Right lung (tissue), 10 donors: ENCODE measurements at places on chromosomes 3 and 15. TPM values are rescaled to one million over a fixed set of nuclear protein-coding genes. Genes with fewer than 3 reads are reported as not detected.
A peak's percentile ranks its signal among the peaks of the same experiment; 100 is the strongest.

DNA sequence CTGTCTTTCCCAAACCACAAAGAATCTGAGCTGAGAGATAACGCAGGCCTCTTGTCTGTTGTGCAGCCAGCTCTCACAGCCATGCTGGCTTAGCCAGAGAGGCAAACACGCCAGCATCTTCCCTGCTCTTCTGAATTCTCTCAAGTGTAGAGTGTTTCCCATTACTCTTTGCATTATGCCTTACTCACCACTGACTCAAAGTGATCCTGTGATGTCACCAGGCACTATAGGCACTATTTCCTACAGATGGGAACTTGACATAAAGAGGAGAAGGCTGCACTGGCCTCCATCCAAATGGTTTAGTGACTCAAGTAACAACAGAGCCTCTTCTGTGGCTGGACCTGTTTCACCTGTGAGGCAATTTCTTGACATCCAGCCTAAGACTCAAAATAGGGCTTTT is 44.4 kb downstream of the PDZRN3 start:
- peak; percentile 56 for DNase-seq

DNA sequence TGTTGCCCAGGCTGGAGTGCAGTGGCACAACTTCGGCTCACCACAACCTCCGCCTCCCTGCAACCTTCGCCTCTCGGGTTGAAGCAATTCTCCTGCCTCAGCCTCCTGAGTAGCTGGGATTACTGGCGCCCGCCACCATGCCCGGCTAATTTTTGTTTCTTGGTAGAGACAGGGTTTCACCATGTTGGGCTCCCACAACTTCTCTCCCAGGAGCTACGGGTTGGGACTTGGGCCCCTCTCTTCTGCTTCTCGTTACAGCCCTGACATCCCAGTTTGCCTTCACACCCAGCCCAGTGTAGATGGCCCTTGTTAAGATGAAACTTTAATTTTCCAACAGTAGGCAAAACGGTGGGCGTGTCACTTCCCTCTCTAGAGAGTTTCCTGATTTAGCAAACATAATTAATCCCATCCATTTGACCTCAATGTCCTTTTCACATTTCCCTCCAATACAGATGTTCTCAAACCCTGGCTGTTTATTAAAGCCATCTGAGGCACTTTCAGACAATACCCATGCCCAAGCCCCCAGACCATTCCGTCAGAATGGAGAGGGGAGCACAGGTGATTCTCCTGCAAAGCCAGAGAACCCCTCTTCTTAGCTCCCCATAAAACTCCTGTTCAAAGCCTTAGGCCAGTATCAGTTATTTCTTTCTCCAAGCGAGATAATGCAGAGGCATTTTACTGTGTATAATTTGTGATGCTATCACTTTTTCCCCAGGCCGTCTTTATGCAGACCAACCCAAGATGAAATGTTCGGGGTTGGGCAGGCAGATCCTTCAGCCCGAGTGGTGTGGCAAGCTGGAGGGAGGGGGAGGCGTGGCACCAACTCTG is 245.7 kb downstream of the XXYLT1 start:
- no peak for DNase-seq

GRCh38 chr15:71093054-71094024 is 21.9 kb upstream of the THSD4 start:
- no peak for DNase-seq

GRCh38 chr3:71372911-71373637 is 210.5 kb downstream of the FOXP1 start:
- no peak for DNase-seq

DNA sequence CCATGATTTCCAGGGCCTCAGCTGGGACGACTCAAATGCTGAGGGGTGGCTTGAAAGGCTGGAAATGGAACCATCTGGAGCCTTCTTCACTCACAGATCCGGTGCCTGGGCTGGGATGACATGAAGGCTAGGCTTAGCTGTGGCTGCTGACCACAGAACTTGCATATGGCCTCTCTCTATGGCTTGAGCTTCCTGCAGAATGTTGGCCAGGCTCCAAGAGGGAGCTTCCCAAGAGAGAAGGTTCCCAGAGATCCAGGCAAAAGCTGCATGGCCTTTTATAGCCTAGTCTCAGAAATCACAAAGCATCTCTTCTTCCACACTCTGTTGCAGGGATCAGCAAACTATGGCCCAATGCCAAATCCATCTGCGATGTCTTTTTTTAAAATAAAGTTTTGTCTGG is 44.8 kb downstream of the GATM start:
- DNase-seq = peak; percentile 38

DNA sequence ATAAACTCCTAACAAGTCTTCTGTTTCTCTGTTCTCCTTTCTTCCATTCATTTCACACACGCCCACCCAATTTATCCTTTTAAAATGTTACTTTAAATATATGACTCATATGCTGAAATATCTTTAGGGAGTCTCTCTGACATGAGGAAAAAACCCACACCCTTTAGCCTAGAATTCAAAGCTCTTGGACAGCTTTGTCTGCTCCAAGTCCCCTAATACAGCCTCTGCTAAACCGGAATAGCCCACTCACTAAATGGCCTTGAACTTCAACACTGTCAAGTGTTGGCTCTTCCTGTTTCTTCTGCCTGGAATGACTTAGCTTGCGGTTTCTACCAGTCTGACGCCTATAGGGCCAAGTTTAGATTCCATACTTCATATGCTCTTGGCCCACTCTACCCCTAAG is 3.3 kb upstream of the CD96 start:
- no peak for DNase-seq

- no peak for DNase-seq
Measured at GRCh38 chr3:150746791-150747590, 16.0 kb downstream of the SIAH2 start.

DNA sequence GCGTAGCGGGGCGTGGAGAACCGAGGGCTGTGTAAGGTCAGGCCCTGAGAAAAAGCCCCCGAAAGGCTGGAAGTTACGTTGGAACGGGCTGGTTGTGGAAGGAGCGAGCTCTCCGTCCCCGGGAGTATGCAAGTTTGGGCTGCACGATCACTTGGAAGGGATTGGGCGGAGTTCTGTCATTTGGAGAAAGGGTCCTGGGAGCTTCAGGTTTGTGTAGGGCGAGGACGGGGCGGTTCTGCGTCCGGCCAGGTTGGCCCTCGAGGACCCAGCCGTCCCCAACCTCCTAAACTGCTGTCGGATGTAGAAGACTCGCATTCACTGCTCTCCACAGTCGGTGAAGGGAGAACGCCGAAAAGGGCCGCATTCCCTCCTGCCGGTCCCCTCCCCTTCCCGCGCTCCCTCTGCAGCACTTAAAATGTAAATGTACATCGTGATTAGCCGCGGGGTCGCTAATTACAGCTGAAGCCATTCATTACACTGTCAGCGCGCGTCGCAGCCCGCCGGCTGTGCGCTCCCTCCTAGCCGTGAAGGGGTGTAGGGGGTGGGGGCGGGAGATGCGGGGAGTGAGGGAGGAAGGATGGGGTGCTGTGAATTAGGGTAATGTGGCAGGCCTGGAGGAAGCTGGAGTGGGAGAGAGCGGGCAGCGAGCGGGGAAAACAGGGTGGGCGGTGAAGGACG is 2.5 kb upstream of the RPP25 start:
- no peak for DNase-seq

- no peak for DNase-seq
Measured at GRCh38 chr3:175198991-175199783, 340.1 kb downstream of the NAALADL2 start.

GRCh38 chr3:24640330-24640877 is 145.8 kb upstream of the THRB start:
- peak; percentile 14 for DNase-seq

DNA sequence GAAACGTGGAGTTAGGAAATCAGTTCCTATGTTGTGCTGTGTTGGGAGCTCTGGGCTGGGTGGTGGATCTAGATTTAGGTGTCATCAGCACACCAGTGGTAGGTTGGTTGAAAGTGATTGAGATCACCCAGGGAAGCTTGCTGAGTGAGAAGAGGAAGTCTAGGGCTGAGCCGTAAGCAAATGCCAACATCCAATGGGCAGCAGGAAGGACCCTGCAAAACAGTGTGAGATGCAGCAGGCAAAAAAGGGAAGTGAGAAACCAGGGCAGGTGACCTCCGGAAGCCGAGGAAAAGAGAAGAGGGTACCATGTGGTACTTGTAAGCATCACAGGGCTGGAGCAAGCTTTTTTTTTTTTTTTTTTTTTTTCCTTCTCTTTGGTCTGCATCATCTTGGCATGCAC is 15.9 kb upstream of the COPG1 start:
- DNase-seq = no peak

- no peak for DNase-seq
Measured at GRCh38 chr15:28043691-28044091, 55.4 kb downstream of the OCA2 start.

GRCh38 chr15:101641894-101642293 is 10.3 kb downstream of the TM2D3 start:
- DNase-seq = peak; percentile 13

DNA sequence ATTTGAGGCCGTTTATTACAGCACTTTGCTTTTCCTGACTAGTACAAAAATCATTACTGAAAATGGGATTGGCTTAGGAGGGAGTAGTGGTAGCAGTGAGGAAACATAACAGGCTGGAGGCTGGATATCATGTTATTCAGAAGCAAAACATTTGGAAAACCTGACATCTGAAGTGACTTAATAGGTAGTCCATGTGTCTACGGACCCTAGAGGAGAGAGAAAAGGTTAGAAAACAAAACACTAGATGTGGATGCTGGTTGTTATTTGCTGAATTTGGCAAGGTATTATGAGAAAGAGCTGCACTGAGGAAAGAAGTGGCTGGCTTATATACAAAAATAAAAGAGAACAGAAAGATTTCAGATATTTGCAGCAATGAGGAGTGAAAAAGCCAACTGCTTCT is 139.9 kb downstream of the MEX3B start:
- no peak for DNase-seq

GRCh38 chr3:157810924-157811718 is 295.1 kb downstream of the SHOX2 start:
- no peak for DNase-seq

- no peak for DNase-seq
Measured at GRCh38 chr3:195250473-195251251, 20.3 kb downstream of the XXYLT1 start.

DNA sequence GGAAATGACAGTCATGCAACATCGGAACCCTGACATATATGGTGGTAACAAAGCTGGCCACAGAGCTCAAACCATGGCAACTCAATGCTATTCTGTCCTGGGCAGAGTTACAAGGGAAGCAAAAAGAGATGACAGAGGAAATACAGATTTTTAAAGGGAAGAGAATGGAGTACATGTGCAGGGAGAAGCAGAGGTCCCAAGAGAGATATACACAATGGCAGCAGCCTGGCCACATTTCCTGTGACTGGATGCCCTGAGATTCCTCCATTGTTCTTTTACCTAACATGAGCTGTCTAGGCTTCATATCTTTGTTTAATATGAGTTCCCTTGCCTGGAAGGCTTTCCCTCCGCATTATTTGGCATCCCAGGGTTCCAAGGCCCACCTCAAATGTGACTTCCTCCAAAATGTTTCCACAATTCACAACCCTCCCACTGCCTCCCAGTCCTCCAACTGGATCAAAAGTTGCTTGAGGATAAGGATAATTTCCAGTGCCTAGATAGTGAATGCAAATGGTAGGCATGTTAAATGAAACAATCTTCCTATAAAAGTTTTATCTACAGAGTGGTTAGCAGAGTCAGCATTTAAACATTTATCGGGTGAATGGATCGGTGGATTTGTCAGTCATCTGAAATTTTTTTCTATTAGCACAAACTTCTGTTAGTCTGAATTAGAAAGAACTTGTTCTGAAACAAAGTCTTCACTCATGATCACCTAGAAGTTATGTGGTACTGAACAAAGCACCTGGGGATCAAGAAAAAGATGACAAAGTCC is 86.2 kb downstream of the DHX30 start:
- no peak for DNase-seq

- DNase-seq = no peak
Measured at GRCh38 chr3:170585937-170586310, at the start of gene SLC7A14. TSS of gene SLC7A14 (minus strand) at chr3:170586075. CDS start at chr3:170526936, 59,139 bp downstream.

GRCh38 chr3:87446849-87447387 is 170.5 kb upstream of the POU1F1 start:
- DNase-seq = no peak

- DNase-seq = no peak
Measured at GRCh38 chr3:128573707-128574162, 76.9 kb downstream of the RPN1 start.

GRCh38 chr3:36210840-36211651 is 169.3 kb upstream of the STAC start:
- no peak for DNase-seq

GRCh38 chr15:51299187-51300015 is 39.0 kb downstream of the CYP19A1 start:
- no peak for DNase-seq

- DNase-seq = no peak
Measured at GRCh38 chr3:126496894-126497850, 20.4 kb downstream of the UROC1 start.

GRCh38 chr3:66405701-66406091 is 95.1 kb downstream of the LRIG1 start:
- DNase-seq = no peak

- no peak for DNase-seq
Measured at GRCh38 chr3:123312331-123313265, 110.9 kb downstream of the SEC22A start.

- DNase-seq = no peak
Measured at GRCh38 chr3:152381881-152382295, 113.2 kb downstream of the MBNL1 start.

- no peak for DNase-seq
Measured at GRCh38 chr3:170100944-170101343, 63.1 kb downstream of the GPR160 start.

- DNase-seq = no peak
Measured at GRCh38 chr15:68299436-68299835, 21.9 kb downstream of the FEM1B start.

GRCh38 chr3:194672876-194673275 is 885 bp upstream of the LSG1 start:
- no peak for DNase-seq

DNA sequence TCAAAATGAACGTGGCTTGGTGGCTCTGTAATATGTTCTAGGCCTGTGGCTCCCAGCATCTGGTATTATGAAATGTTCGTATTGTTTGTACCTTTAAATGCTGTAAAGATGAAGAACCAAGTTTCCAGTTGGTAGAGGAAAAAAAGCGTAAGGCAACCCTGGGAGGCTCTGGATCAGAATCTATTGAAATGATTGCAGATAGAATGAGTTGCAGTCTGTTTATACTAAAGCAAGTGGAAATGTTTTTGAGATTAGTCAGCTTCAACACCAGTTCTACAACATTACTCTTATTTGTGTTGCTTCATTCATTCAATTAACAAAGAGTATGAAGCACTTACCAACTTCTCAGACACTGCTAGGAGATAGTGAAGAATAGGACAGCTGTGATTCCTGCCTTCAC is 5.3 kb downstream of the ARL6IP5 start:
- no peak for DNase-seq

The CCR4 gene
- polyA plus RNA-seq = 0.89 TPM

The GPR27 gene
- 3.6 TPM for polyA plus RNA-seq

The PPP1R14D gene
- polyA plus RNA-seq = 0.23 TPM

The SCAANT1 gene
- 1.6 TPM for polyA plus RNA-seq

The ISL2 gene
- not detected for polyA plus RNA-seq

The HDC gene
- polyA plus RNA-seq = 1.3 TPM

The ERICH6 gene
- polyA plus RNA-seq = 0.65 TPM

The CCK gene
- not detected for polyA plus RNA-seq

The UROC1 gene
- polyA plus RNA-seq = 0.08 TPM

The GPR160 gene
- 14.3 TPM for polyA plus RNA-seq

The NT5DC2 gene
- 350 TPM for polyA plus RNA-seq

The ABI3BP gene
- polyA plus RNA-seq = 72.7 TPM
